Subcutaneous adipose tissue (tissue), 4 donors: ENCODE measurements at places on chromosomes 11 and 22. TPM values are rescaled to one million over a fixed set of nuclear protein-coding genes. Genes with fewer than 3 reads are reported as not detected.

FGF3 gene
- total RNA-seq = not detected

DUSP8 gene
- 0.34 TPM for total RNA-seq

DGCR6 gene
- total RNA-seq = 8.6 TPM

FAM181B gene
- total RNA-seq = 0.19 TPM

TBX10 gene
- not detected for total RNA-seq

SPTBN2 gene
- total RNA-seq = 7.7 TPM

SCO2 gene
- 1.5 TPM for total RNA-seq

CCDC87 gene
- total RNA-seq = not detected

RIMBP3B gene
- not detected for total RNA-seq

KCNJ4 gene
- total RNA-seq = not detected

P2RY2 gene
- total RNA-seq = 0.57 TPM

PANX3 gene
- not detected for total RNA-seq

APOA5 gene
- not detected for total RNA-seq

GCAT gene
- 12.3 TPM for total RNA-seq

DERL3 gene
- total RNA-seq = 0.22 TPM

LARGE2 gene
- total RNA-seq = not detected

APOA4 gene
- not detected for total RNA-seq

ACRV1 gene
- not detected for total RNA-seq

KRTAP5-1 gene
- not detected for total RNA-seq

BIRC3 gene
- total RNA-seq = 7.5 TPM

POTEH gene
- not detected for total RNA-seq

TBX1 gene
- total RNA-seq = 0.65 TPM

FGF4 gene
- total RNA-seq = not detected

CSRP3 gene
- total RNA-seq = not detected

C11orf42 gene
- not detected for total RNA-seq

GLYATL2 gene
- total RNA-seq = not detected

CAVIN3 gene
- total RNA-seq = 125 TPM

GAB4 gene
- not detected for total RNA-seq

ZBTB16 gene
- total RNA-seq = 175 TPM

CHEK1 gene
- total RNA-seq = 6.3 TPM

SCGB1A1 gene
- total RNA-seq = not detected

CD3G gene
- total RNA-seq = 0.88 TPM

DEFB131B gene
- not detected for total RNA-seq

SNX15 gene
- 20.1 TPM for total RNA-seq

KCNC1 gene
- total RNA-seq = not detected

SCGB1D2 gene
- not detected for total RNA-seq

SAA2 gene
- total RNA-seq = 94.6 TPM

NCF4 gene
- 35.2 TPM for total RNA-seq

CELSR1 gene
- total RNA-seq = 1.8 TPM

RFPL1 gene
- not detected for total RNA-seq

OR52N4 gene
- not detected for total RNA-seq

DMC1 gene
- total RNA-seq = not detected

SYT12 gene
- total RNA-seq = 0.44 TPM

SELENOH gene
- 113 TPM for total RNA-seq

AKIP1 gene
- total RNA-seq = 23.5 TPM

PPFIA1 gene
- 137 TPM for total RNA-seq

OR8K3 gene
- total RNA-seq = not detected

SAC3D1 gene
- 7.7 TPM for total RNA-seq

SCN4B gene
- total RNA-seq = 1.0 TPM

POU2AF3 gene
- 4.0 TPM for total RNA-seq

GAL gene
- not detected for total RNA-seq

OR8D4 gene
- total RNA-seq = not detected
